ENCODE measurements at places on chromosomes 6 and 20.

DNA sequence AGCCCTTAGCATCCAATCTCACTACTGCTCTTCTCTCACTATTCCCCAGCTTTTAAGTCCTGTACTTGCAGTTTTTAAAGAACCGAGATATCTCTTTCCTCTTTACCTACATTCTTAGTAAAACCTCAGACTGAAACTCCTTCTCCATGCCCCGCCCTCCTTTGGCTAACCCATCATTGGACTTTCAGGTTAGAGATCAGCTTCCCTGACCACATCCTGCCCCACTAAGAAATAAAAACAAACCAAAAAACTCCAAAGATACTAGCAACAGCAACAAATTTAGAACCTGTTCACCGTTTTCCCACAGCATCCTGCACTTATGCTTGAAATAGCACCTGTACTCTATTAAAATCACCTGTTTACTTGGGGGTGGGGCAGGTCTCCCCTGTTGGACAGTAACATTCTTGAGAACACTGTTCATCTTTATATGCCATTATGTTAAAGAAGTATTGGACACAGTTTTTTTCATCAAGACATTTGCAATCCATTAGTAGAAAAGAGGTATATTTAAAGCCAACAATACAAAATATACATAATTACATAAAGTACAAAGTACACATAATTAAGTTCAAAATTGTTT is 16.3 kb upstream of the SMAP1 start:
- no peak for DNase-seq

- DNase-seq = no peak
These were observed 1.3 kb downstream of the TSPYL1 start for GRCh38 chr6:116278481-116278829.

DNA sequence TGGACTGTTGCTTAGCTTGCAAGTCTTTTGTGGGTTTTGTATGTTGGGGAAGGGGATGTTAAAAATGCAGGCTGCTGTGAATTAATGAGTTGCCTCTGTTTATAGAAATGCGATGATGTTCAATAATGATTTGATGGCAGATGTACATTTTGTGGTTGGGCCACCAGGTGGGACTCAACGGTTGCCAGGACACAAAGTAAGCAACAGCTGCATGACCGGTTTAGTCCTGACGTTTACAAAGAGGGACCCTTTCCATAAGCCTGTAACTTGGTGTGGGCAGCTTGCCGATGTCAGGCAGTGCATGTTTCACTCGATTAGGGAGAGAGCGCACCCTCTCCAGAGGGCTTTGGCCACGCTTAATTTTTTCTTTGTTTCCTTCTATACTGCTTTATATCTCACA is 1.3 kb downstream of the BTBD3 start:
- no peak for DNase-seq

DNA sequence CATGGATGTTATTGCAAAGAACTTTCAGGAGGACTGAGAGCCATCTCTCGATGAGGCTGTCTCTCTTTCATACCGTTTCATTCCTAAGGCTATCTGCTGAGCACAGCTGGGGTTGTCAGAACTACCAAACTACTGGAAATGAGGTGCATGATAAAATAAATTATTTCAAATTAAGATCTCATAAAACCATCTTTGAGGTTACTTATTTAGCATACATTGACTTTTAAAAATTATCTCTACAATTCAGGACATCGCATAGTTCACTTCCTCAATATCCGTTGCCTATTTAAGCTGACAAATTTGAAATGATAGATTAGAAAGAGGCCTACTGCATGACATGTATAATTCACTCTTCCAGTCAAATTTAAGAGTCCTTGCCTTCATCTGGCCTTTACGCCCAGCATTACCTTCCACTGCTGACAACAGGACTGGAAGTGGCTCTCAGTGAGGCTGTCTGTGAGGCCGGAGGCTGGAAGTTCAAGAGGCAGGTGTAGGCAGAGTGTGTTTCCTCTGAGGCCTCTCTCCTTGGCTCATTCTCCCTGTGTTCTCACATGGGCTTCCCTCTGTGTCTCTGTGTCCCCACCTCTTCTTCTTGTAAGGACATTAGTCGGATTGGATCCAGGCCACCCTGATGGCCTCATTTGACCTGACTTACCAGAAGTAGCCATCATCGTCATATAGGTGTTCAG is 12.8 kb upstream of the DUSP22 start:
- no peak for DNase-seq

GRCh38 chr6:119760046-119760445 is 410.5 kb upstream of the MAN1A1 start:
- DNase-seq = no peak

- DNase-seq = no peak
These were observed 152.2 kb downstream of the BACH2 start for GRCh38 chr6:90144396-90144795.

DNA sequence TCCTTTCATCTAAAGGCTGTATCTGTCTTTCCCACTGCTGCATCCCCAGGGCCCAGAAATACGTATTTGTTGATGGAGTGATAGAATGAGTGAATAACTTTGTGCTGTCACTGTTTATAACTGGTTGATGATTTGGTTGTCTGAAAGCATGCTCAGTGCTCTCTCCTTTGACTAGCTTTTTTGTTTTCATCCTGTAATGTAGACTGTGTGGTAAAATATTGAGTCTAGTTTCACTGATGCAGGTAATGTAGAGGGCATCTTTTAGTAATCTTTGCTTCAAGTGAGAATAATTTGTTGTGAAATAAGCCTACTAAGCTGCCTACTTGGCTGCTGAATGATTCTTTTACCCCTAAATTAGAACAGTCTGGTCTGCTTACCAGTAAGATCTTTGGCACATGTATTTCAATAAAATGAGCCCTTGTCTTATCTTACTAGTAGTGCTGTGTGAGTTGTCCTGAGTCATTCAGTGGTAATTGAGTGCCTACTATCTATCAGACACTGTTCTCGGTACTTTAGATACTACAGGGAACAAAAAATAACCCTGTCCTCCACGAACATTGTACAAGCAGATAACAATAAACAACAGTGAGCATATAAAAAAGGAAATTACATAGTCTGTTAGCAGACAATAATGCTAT is 39.9 kb downstream of the MAPK14 start:
- no peak for DNase-seq

DNA sequence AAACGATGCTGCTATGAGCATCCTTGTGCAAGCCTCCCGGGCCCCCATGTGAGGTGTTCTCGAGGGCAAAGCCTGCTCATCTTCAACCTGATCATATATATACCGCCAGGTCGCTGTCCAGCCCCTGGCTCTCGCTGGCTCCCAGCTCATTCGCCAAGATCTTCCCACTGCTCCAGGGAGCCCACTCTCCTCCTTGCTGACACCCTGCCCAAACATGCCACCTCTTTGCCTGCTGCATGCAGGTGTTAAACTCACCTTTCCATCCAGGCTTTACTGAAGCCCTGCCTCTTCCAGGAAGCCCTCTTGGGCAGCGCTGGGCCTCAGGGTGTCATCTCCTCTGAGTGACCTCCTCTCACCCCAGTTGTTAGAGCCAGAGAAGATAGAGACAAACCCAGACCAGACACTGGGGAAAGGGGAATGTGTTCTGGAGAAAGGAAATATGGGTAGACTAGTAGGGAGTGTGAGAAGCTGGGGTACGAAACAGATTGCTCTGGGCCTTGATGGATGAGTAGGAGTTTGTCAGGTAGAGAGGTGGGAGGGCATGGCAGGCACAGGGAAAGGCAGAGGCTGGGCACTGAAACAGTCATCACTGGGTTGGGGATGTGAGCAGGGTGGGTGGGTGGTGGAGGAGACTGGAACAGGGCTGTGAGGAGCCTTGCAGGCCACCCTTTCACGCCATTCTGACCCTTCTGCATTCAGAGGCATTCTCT is 1.2 kb upstream of the DLGAP4 start:
- no peak for DNase-seq

DNA sequence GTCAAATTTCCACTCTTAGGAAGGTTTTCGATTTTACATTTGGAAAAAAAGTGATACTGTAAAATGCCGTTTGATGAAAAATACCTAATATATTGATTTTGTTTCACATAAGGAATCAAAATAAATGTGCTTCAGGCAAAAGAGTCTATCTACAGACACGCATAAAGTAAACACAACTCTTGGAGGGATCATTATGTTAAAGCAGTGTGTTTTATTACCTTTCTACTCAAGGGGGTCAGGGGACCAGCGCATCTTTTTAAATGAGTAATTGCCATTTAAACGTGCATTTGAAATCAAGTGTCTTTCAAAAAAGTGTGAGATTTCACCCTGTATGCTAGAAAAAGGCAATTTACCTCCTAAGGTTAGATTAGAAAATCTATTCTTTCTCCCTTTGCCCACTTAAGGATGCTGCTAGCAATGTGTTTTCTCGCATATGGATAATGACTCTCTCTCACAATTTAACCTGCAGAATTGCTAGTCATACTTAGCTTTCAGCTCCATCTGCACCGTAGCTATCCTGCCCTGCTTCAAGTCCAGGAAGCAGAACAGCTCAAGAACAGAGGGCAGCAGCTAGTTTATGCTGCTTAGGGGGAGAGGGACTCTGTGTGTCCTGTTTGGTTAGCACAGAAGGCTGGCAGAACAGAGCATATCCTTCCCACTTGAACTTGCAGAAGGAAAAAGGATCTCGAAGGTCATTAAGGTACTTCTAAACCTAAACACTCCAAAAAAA is 35.0 kb downstream of the NKAIN2 start:
- DNase-seq = no peak

GRCh38 chr6:108798670-108799353 is 49.4 kb upstream of the ARMC2 start:
- peak; percentile 68 for DNase-seq

- no peak for DNase-seq
These were observed 36.7 kb upstream of the TMEM14A start for GRCh38 chr6:52634211-52634610.

DNA sequence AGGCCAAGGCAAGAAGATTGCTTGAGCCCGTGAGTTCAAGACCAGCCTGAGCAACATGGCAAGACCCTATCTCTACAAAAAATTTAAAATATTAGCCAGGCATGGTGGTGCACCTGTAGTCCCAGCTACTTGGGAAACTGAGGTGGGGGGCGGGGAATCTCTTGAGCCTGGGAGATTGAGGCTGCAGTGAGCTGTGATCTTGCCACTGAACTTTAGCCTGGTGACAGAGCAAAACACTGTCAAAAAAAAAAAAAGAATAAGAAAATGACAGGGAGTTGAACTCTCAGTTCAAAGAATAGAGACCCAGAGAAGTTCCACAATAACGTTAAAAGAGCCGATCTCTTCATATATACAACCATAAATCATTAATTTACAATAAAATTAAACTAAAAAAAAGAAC is 24.8 kb upstream of the AMD1 start:
- no peak for DNase-seq

GRCh38 chr20:64095927-64096326 is 11.4 kb downstream of the NPBWR2 start:
- DNase-seq = no peak

- no peak for DNase-seq
These were observed 22.0 kb downstream of the ZNF341 start for GRCh38 chr20:33753763-33754162.

DNA sequence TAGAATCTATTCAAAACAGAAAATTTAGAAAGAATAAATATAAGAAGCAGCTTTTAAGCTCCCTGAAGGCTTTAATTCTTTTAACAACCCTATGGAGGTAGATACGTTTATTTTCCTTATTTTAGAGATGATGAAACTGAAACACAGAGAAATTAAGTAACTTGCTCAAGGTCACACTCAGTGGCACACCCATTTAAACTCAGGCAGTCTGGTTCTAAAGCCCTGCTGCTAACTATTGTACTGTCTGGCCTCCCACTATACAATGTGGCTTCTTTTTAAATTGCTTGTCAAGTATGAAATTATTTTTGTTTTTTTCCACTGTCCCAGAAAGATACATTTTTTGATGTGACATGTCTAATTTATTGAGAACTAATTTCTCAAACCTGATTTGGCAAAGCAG is 55.7 kb downstream of the FAM217A start:
- peak; percentile 26 for DNase-seq

GRCh38 chr6:21342501-21342900 is 251.1 kb upstream of the SOX4 start:
- DNase-seq = no peak

GRCh38 chr20:62688083-62688482 is 20.6 kb upstream of the NTSR1 start:
- no peak for DNase-seq

DNA sequence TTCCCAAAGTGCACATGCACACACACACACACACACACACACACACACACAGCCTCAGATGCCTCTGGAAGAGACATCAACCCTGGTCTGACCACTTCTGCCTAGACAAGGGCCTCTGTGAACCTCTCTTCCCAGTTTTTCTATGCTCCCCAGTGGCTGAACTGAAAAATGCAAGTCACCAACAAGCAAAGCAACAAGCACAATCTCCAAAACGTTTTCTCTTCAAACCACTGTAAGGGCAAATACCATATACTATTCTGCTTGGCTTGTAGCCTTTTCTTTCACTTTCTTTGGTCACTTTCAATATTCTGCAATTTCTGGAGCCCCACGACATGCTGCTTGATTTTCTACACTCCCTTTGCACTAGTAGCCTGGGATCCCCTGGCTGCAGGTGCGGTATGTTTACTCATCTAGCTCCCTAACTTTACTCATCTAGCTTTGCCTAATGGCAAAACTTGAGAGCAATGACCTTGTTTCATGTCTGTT is 121.4 kb upstream of the DST start:
- DNase-seq = peak; percentile 64

- no peak for DNase-seq
These were observed 380.5 kb downstream of the C6orf118 start for GRCh38 chr6:164928728-164929407.

- no peak for DNase-seq
These were observed 9.5 kb upstream of the SNAP25 start for GRCh38 chr20:10209091-10209490.

- DNase-seq = no peak
These were observed 713.0 kb upstream of the MARCKS start for GRCh38 chr6:113144117-113144516.

DNA sequence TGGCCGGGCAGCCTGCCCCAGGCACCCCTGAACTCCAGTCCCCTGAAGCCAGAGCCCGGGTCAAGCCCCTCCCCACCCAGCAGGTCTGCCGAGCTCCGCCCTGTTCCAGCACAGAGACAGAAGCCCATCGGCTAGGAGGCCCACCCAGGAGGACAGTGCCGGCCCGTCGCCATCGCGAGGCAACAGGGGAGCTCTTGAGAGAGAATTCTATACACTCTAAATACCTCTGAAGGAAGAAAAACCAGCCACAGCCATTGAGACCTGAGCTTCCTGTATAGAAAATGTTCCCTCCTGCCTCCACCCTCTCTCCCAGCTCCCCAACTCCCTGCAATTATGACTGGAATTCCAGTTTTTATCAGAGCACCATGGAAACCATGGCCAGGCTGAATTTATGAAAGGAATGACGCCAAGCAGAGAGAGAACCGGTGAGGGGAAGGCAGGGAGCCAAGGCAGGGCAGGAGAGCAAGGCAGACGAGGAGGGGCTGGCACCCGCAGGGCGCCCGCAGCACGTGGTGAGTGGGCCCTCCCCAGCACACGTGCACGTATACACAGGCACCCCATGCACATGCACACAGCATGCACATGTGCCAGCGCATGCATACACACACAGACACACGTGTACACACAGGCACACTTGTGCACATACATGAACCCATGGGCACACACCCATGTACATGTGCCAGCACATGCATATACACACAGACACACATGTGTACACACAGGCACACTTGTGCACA is 27.6 kb upstream of the MRGBP start:
- no peak for DNase-seq

- DNase-seq = no peak
These were observed 22.6 kb upstream of the MOXD1 start for GRCh38 chr6:132423839-132424238.

GRCh38 chr6:47161176-47161687 is 119.1 kb upstream of the ADGRF1 start:
- DNase-seq = peak; percentile 96

- DNase-seq = no peak
These were observed 258.3 kb upstream of the FOXQ1 start for GRCh38 chr6:1053586-1053985.
